ENCODE measurements at places on chromosomes 4 and X. TPM values are rescaled to one million over a fixed set of nuclear protein-coding genes. Genes with fewer than 3 reads are reported as not detected.

- no peak for DNase-seq
- no peak overlapping the region for H3K4me3 ChIP-seq
- no peak overlapping the region for H3K27ac ChIP-seq
- H3K27me3 ChIP-seq: no peaks in the 10 kb centered on the region
- no peaks in the 10 kb centered on the region for H3K36me3 ChIP-seq
Observed at GRCh38 chr4:80393246-80393969, 57.9 kb downstream of the CFAP299 start.

DNA sequence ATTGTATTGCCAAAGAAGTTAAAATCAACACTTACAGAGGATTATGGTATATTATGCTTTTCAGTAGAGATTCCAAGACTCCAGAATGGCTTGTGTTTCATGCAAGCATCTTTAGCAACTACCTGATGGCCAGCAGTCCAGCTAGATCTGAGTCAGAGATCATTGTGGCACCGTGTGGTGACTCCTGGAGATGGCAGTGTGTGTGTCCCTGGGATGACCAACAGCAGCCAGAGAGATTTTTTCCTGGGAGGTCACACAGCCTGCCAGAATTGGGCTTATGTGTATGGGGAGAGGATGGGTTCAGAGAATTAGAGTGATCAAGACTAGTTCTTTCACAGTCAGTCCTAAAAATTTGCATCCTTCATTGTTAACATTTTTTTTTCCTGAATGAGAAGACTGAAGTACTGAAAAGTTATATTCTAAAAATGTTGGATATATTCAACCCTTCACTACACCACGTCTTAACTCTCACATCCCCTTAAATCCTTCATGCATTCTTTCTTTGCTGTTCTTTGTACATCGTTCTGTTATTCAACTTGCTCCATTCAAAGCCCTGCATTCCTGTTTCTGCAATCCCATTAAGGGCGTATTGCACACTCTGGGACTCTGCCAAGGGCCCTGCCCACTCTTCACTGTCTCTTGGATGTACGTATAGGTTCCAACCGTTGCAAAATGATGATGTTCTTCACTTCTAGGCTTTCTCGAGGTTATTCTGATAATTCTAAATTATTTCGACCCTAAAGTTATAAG is 12.4 kb downstream of the TENM3 start:
- H3K4me1 ChIP-seq: no peaks in the 10 kb centered on the region
- H3K27ac ChIP-seq: no peak overlapping the region
- H3K36me3 ChIP-seq: no peaks in the 10 kb centered on the region
- DNase-seq: no peak
- H3K4me3 ChIP-seq: no peak overlapping the region
- no peaks in the 10 kb centered on the region for H3K27me3 ChIP-seq

DNA sequence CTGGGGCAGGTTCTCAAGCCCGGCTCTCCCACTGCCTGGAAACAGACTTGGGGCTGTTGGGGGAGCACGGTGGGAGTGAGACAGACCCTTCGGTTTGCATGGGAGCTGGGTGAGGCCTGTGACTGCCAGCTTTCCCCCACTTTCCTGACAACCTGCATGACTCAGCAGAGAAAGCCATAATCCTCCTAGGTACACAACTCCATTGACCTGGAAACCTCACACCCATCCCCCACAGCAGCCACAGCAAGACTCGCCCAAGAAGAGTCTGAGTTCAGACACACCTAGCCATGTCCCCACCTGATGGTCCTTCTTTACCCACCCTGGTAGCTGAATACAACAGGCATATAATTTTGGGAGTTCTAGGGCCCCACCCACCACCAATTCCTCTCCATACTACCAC is 57.6 kb upstream of the UBQLN2 start:
- H3K27ac ChIP-seq: no peak overlapping the region
- no peaks in the 10 kb centered on the region for H3K4me1 ChIP-seq
- H3K36me3 ChIP-seq: no peaks in the 10 kb centered on the region
- DNase-seq: no peak
- H3K4me3 ChIP-seq: no peak overlapping the region

- H3K4me1 ChIP-seq: peaks cover 25% of the 10 kb centered on the region
- H3K27me3 ChIP-seq: peaks cover 4% of the 10 kb centered on the region
- H3K4me3 ChIP-seq: no peak overlapping the region
Observed at GRCh38 chr4:3852309-3852708, 86.1 kb downstream of the ADRA2C start.

The CDKL2 gene
- total RNA-seq: not detected

- no peak overlapping the region for H3K27ac ChIP-seq
- peaks cover 22% of the 10 kb centered on the region for H3K4me1 ChIP-seq
- no peaks in the 10 kb centered on the region for H3K36me3 ChIP-seq
- no peak for DNase-seq
Observed at GRCh38 chr4:54226404-54227255, 2.5 kb upstream of the PDGFRA start.

DNA sequence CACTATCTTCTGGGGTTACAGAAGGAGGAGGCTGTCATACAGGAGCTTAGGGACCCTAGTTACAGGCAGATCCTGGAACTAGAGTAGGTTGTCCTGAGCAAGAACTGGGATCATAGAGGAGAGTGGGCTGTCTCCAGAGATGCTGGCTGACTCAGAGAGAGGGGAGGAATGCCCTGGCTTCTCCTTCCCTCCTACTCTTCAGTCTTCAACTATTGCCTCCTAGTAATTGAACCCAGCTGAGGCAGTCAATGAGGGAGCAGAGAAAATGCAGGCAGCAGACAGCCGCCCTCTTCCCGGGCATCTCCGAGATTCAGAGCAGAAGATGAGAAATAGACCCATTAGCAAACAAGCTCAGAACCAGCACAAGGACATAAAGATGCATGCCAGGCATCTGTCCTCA is 118.3 kb upstream of the PDE5A start:
- no peak for DNase-seq
- no peak overlapping the region for H3K4me3 ChIP-seq
- no peaks in the 10 kb centered on the region for H3K4me1 ChIP-seq
- H3K36me3 ChIP-seq: no peaks in the 10 kb centered on the region
